ENCODE measurements at places on chromosomes 1 and 21. TPM values are rescaled to one million over a fixed set of nuclear protein-coding genes. Genes with fewer than 3 reads are reported as not detected.

- H3K27me3 ChIP-seq: no peaks in the 10 kb centered on the region
- DNase-seq: no peak
- no peaks in the 10 kb centered on the region for H3K4me1 ChIP-seq
- no peak overlapping the region for H3K4me3 ChIP-seq
- no peaks in the 10 kb centered on the region for H3K36me3 ChIP-seq
Measured at GRCh38 chr1:214957330-214958137, 125.0 kb upstream of the KCNK2 start.

GRCh38 chr1:20086800-20087199 is 16.8 kb downstream of the PLA2G5 start:
- no peak for DNase-seq
- H3K27ac ChIP-seq: no peak overlapping the region
- no peaks in the 10 kb centered on the region for H3K27me3 ChIP-seq
- H3K4me1 ChIP-seq: no peaks in the 10 kb centered on the region
- no peaks in the 10 kb centered on the region for H3K36me3 ChIP-seq

DNA sequence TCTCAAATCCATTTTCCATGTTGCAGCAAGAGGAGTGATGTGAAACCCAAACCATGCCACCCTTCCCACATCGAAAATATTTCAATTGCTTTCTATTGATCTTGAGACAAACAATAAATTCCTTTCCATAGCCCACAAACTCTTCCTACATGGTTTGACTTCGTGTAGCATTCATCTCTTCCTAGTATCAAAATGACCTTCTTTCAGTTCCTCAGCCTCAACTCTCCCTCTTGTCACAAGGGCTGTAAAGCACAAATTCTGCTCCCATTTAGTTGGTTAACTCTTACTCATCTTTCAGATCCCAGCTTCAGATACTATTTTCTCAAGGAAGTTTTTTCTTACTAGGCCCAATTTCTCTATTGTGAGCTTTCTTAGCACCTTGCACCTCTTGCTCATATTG is 99.0 kb downstream of the ZNF281 start:
- H3K36me3 ChIP-seq: no peaks in the 10 kb centered on the region
- no peaks in the 10 kb centered on the region for H3K27me3 ChIP-seq
- H3K27ac ChIP-seq: peak overlapping the region; percentile 40
- H3K4me3 ChIP-seq: no peak overlapping the region

Gene ZBTB8OS
- total RNA-seq: 25.5 TPM

- H3K4me3 ChIP-seq: no peak overlapping the region
- H3K36me3 ChIP-seq: no peaks in the 10 kb centered on the region
- H3K27ac ChIP-seq: no peak overlapping the region
- DNase-seq: no peak
- no peaks in the 10 kb centered on the region for H3K4me1 ChIP-seq
Measured at GRCh38 chr21:46082713-46082962, 15.3 kb upstream of the COL6A2 start.

- no peaks in the 10 kb centered on the region for H3K27me3 ChIP-seq
- H3K27ac ChIP-seq: no peak overlapping the region
- no peaks in the 10 kb centered on the region for H3K4me1 ChIP-seq
- no peak overlapping the region for H3K4me3 ChIP-seq
- H3K36me3 ChIP-seq: no peaks in the 10 kb centered on the region
Measured at GRCh38 chr1:172135076-172135672, 285.3 kb upstream of the C1orf105 start.

Data from upper lobe of left lung (tissue), 6 donors.